ENCODE measurements at places on chromosomes 1 and 21.

- DNase-seq, result peak; percentile 73
Observed at GRCh38 chr1:35539073-35539823, 18.0 kb downstream of the KIAA0319L start.

DNA sequence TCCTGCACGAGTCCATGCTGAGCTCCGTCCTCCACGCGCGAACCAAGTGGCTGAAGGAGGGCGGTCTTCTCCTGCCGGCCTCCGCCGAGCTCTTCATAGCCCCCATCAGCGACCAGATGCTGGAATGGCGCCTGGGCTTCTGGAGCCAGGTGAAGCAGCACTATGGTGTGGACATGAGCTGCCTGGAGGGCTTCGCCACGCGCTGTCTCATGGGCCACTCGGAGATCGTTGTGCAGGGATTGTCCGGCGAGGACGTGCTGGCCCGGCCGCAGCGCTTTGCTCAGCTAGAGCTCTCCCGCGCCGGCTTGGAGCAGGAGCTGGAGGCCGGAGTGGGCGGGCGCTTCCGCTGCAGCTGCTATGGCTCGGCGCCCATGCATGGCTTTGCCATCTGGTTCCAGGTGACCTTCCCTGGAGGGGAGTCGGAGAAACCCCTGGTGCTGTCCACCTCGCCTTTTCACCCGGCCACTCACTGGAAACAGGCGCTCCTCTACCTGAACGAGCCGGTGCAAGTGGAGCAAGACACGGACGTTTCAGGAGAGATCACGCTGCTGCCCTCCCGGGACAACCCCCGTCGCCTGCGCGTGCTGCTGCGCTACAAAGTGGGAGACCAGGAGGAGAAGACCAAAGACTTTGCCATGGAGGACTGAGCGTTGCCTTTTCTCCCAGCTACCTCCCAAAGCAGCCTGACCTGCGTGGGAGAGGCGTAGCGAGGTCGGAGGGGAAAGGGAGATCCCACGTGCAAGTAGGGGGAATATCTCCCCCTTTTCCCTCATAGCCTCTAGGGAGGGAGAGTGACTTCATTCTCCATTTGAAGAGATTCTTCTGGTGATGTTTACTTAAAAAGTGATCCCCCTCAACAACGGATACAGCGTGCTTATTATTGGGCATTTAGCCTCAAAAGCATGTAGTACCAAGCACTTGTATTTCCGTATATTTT is 991 bp downstream of the PRMT6 start:
- peak; percentile 30 for DNase-seq

- no peak for DNase-seq
Observed at GRCh38 chr1:184212649-184213314, 161.3 kb downstream of the TSEN15 start.

DNA sequence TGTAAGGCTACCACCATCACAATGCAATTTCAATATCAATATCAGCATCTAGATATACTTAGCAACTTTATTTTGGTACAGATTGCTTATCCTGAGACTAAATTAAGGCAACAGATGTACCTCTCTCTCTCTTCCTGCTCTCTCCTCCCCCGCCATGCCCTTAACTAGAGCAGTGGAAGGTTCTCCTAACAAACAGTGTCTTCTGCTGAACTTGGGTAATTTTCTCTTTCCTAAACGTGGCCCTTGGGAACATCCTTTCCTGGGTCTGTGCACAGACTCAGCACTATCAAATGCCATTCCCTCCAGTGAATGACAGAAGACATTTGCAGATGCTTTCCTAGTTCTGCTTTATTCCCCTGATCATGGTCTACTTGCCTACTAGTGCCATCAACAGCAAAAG is 85.6 kb upstream of the TTC39A start:
- DNase-seq, result no peak

DNA sequence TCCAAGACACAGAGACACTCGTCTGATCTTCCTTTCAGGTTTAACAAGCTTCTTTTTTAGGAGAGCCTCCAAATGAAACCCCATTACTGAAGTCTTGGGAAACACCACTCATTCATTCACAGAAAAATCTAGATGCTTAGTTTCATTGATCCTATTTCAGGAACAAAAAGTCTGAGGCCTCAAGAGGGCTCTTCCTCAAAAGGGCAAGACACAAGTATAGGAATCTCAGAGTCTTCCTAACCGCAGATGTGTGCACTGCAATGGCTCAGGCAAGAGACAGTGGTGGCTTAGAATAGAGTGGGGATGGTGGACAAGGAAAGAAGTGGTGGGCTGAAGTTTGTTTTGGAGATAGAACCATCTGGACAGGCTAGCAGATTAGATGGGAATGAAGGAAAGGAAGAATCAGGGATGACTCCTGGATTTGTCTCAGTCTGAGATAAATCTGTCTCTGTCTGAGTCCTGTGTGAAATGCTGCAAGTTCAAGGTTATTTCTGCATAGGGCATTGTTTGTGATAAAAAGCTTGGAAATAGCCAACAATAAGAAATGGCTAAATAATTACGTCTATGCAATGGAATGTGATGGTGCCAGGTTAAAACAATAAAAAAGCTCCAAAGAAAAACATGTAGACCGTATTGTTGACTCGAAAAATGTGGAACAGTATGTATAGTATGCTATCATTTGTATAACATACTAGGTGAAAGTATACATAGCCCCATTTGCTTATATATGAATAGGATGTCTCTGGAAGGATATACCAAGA is 8.9 kb upstream of the CTSE start:
- DNase-seq, result no peak

- DNase-seq, result no peak
Observed at GRCh38 chr1:183239793-183240525, 53.9 kb downstream of the LAMC2 start.

GRCh38 chr21:33088384-33088783 is 18.4 kb downstream of the OLIG1 start:
- DNase-seq, result no peak

- DNase-seq, result no peak
Observed at GRCh38 chr1:234619794-234620247, 9.8 kb upstream of the IRF2BP2 start.

DNA sequence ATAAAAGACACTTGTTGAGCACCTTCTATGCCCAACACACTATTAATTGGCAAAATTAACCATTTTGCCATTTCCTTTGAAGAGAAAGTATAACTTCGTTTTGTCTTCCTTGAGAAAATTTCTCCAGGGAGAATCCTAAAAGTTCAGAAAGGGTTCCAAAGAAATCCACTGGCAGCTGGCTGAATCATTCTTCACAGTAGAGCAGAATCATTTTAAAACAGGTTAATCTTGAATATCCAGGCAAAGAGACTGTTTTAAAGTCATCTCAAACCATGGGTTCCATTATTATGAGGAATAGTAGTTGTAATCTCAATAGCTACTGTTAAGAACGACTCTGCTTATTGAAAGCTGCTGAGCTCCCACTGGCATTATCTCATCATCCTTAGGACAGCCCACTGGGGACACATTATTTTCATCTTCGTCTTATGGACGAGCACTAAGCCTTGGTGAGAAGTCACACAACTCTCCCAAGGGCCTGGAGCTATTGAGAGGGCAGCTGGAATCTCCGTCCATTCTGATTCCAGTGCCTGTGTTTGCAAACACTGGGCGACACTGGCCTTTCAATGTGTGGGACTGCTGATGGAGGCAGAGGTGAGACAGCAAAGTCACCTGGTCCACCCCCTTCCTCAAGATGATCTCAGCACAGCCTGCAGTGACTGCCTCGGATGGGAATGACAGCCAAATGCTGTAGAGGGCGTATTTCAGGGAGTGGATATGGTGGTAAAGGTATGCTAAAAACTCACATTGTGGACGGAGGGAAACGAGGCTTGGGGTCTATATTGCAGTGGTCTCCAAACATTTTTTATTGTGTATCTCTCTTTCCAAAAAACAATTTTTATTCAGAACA is 15.3 kb upstream of the PGBD5 start:
- DNase-seq, result no peak

DNA sequence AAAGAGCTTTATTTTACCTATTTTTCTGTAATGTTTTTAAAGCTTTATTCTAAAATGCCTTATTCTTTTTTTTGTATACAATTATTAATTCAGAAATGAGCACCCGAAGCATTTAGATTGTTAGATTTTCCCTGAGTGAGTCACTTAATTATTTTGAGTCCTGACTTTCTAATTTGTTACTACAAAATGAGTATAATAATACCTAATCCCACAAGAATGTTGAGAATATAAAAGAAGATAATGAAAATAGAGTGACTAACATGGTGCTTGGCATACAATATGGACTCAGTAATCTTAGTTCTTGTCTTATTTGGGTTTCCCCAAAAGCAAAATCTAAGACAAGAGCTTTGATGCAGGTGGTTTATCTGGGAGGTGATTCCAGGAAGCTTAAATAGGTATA is 142.2 kb downstream of the LHX8 start:
- no peak for DNase-seq

GRCh38 chr1:48610628-48611542 is 138.9 kb upstream of the SPATA6 start:
- DNase-seq, result no peak
